ENCODE measurements at places on chromosomes 1 and 21.

DNA sequence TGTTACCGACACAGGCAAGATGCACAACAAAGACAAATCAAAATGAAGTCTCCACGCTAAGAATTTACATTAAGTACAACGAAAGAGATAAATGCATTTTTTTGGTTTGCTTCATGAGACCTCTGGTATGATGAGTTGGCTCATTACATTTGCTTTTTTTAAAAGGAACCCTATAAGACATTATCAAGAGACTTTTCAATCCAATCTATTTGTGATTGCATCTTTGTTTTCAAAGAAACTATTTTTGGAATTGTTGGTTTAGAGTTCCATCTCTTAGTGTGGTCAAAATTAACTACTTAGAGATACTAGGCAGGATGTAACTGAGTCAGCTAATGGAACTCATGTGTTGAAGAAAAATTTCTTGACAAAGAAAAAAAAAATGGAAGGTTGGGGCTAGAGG is 200.1 kb downstream of the ZC3H11B start:
- no peak for DNase-seq

DNA sequence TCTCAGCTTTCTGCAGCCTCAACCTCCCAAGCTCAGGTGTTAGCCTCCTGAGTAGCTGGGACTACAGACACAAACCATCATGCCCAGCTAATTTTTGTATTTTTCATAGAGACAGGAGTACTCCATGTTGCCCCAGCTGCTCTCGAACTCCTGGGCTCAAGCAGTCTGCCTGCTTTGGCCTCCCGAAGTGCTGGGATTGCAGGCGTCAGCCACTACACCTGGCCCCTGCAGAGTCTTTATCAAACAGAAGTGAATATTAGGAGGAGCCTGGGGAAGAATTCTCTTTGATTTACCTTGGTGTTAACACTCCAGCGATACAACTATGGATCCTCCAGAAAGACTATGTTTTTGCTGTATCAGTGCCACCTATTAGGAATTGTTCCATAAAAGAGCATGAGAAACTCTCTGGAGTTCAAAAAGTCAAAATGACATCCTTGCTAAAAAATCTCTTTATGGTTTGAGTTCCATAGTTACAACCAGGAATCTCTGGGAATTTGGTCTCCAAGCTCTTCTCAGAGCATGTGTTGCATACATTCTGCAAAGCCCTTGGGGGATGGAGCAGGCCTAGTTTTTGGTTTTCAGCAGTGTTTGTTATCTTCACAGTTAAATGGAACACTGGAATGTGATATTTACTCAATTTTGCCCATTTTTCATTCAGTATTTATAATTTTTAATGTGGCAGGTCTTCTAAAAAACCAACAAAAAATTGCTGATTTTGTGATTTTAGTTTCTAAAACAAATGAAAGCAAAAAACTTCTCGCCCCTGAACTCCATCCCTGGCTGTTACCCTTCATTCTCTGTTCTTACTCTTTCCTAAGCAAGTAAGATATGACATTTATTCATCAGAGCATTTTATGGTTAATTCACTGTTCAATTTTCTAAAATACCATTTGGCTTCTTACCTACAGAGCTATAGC is 77.3 kb downstream of the OLFML2B start:
- no peak for DNase-seq

- DNase-seq = peak; percentile 36
Measured at GRCh38 chr1:40796939-40797667, 13.5 kb downstream of the KCNQ4 start.

DNA sequence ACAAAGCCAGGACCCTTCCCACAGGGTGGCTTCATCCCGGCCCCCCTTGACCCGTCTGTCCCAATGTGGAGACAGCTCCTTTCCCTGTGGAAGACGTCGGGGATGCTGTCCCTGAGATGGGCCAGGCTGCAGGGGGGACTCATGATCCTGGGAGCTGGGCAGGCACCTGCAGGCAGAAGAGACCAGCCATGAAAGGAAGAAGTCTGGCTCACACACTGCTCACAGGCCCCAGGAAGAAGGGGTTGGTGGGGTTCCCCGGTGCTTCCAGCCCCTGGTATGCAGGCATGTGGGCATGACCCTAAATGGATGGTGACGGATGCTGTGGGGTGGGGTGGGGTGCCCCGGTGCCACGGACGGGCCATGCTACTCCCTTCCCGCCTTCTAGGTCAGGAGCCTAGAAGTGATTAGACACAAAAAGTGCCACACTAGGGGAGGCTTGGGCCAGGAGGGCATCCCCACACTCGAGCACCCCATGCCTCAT is 8.3 kb downstream of the ACTRT2 start:
- no peak for DNase-seq
